ENCODE measurements at places on chromosomes 12 and 14. TPM values are rescaled to one million over a fixed set of nuclear protein-coding genes. Genes with fewer than 3 reads are reported as not detected.

- no peak for DNase-seq
Observed at GRCh38 chr14:101118233-101118632, 214.7 kb upstream of the RTL1 start.

GRCh38 chr14:103401223-103402214 lies 16.3 kb downstream of the MARK3 start:
- no peak for DNase-seq

DNA sequence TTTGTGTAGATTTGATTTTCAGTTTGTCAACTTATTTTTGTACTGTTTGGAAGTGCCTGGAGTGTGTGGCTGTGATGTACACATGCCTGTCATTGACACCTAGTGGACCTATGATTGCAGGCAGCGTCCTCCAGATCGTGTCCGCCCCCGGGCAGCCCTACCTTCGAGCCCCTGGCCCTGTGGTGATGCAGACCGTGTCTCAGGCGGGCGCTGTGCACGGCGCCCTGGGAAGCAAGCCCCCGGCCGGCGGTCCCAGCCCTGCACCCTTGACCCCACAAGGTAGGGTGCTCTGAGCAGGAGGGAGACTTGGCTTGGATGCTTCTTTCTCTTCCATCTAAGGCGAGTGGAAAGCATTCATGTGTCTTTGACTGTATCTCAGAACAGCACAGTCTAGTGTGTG lies 75.8 kb downstream of the EP400 start:
- DNase-seq: no peak

The BCL11B gene
- 2.3 TPM for total RNA-seq

DNA sequence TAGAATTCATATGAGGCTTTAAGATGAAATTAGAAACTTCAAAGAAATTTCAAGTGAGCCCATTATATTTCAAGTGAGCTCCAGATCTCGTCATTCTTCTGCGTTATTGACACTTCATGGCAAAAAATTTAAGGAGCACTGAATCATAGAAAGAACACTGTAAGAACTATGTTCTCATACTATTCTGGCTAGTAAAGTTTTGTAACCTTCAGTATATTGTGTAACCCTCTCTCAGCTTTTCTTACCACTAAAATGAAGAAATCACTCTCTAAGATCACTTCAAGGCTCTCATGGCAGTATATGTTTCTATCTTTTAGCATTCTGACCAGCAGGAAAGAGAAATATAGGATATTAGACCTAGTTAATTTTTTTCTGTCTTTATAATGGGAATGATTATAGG lies 6.3 kb downstream of the GPHN start:
- DNase-seq: no peak

- no peak for DNase-seq
Observed at GRCh38 chr14:69672356-69672755, 61.0 kb downstream of the SUSD6 start.

DNA sequence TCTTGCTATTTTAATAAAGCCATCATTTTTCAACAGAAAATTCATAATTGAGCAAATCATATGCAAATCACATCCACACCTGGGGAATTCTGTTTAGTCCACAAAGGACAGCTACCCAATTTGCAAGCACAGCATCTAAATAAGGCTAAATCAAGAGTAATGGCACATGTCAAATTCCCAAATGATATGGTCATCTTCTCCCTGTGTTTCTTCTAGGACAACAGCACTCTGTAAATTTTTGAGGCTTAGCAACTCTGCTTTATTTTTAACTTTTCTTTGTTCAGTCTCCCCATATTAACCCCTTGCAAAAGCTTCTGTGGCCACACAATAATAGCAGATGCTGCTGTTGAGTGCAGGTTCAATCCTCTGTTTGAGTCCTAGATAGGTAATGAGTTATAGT lies 155.6 kb upstream of the DAAM1 start:
- DNase-seq: no peak

The ACTR6 gene
- 23.8 TPM for total RNA-seq

GRCh38 chr12:61542551-61542950 lies 717.7 kb upstream of the USP15 start:
- no peak for DNase-seq

The KCNC2 gene
- total RNA-seq: not detected

- no peak for DNase-seq
Observed at GRCh38 chr12:46264057-46264456, 4.8 kb downstream of the SLC38A1 start.

DNA sequence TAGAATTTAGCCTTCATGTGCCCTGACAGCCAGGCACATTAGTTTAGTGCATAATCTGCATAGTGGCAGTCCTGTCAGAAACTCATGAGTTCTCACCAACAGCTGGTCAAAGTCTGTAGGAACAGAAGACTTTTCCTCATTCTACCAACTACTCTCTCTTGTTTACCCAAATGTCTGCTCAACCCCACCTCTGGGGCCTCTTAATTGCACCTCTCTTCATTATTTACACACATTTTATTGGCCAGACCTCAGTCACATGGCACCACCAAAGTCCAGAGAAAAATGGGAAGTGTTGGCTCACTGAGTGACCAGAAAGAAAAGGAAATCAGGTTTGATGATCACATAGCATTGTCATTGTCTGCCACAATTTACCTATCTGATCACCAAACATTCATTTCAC lies 114.6 kb upstream of the PLXNC1 start:
- DNase-seq: no peak
